ENCODE measurements at places on chromosomes 3 and 15. TPM values are rescaled to one million over a fixed set of nuclear protein-coding genes. Genes with fewer than 3 reads are reported as not detected.

DNA sequence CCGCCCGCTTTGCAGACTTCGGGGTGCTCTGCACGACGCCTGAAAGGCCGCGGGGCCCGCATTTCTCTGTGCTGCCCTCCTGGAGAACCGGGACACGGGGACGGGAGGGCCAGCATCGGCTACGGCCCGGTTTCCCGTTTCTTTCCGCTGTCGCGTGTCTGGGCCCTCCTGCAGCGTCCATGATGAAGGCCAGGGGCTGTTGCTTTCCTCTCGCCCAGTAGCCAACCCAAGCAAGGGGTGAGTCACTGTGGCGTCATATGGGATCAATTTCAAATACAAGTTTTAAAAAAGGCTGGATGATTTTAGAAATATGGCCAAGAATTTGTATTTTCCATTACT lies 435 bp downstream of the SLC35G2 start:
- peak; percentile 42 for DNase-seq

DNA sequence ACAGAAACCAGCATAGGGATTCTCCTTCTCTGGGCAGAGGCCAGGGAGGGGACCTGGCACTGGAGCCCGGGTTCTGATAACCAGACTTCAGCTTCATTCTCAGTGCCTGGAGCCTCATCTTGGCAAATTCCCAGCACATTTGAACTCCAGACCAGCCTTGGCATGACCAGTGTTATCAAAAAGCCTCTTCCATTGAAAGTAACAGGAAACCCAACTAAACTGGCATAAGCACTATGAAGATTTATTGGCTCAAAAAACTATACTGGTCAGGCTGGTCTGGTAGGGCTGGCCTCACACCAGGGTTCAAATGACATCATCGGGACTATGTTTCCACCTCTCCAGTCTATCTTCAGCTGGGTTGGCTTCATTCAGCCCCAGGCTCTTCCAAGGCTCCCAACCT lies 48.1 kb upstream of the THUMPD3 start:
- no peak for DNase-seq

GRCh38 chr15:51600114-51600513 lies 22.5 kb downstream of the DMXL2 start:
- peak; percentile 69 for DNase-seq

GRCh38 chr3:45979378-45979777 lies 16.2 kb downstream of the FYCO1 start:
- DNase-seq, result no peak

- no peak for DNase-seq
These were observed 8.9 kb upstream of the RPS27L start for GRCh38 chr15:63166219-63166618.

DNA sequence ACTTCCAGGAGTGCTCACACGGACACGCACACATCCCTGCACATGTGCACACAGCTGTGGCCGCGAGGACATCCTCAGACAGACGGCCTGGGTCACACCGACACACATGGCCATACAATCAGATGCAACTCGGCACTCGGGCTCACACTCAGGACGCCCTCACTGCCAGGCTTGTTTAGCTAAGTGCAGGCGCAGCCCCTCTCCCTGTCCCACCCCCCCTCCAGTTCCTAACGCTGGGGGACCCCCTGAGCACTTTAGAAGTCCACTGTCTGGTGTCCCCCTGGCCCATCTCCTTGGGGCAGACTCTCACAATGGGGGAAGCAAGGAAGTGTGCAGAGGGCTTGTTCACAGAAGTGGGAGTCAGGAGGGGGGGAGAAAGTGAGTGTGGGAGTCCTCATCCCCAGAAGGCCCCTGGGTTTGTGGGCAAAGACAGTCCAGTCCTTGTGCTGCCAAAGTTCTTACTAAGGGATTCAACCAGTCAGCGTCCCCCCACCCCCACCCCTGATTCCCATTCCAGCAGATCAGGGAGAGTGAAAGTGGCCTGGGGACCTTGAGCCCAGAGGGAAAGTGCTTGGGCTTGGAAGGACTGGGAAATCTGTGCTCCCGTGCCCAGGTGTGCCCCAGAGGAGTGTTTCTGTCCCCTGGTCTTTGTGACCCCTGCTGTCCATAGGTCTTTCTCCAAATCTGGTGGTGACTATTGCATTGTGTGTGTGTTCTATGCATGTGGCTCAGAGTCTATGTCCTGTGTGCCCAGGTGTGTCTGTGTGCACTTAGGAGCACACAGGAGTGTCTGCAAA lies 767 bp upstream of the GATA2 start:
- no peak for DNase-seq

DNA sequence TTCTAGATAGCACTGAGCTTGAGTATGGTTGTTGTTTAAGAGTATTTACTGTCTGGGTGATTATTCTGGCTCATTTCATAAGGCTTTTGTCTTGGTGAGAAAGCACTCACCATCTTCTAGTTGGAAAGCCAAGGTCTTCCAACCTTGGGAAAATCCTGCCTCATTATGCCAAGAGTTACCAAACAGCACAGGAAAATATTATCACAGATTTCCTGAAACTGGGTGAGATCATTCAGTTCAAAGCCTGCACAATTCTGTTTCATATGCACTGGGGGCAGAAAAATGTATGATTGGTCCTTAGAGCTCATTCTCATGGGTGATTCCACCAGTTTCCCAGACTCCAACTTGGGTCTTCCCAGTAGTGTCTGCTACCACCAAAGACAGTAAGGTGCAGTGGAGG lies 291.8 kb downstream of the RORA start:
- no peak for DNase-seq

DNA sequence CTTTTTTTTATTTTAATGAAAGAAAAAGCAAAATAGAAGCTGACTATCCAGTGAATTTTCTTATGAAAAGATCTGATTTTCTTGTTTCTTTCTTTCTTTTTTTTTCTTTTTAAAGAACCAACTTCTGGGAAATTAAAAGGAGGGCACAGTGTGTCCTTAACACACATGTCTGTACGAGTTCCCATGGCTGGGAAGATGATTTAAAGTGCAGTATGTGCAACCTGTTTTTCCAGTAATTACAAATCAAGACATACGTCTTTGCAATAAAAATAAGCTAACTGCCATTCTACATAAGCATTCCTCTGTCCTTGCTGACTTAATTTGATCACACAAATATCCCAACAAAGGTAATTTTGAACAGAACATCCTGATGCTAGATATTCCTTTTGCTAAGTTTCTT lies 416.1 kb downstream of the ROBO1 start:
- peak; percentile 47 for DNase-seq

- no peak for DNase-seq
These were observed 71.4 kb downstream of the BDH1 start for GRCh38 chr3:197484204-197484901.

- DNase-seq, result no peak
These were observed 273.2 kb upstream of the TOPAZ1 start for GRCh38 chr3:43968465-43968864.

GRCh38 chr3:59481776-59482400 lies 432.1 kb upstream of the CFAP20DC start:
- peak; percentile 89 for DNase-seq

DNA sequence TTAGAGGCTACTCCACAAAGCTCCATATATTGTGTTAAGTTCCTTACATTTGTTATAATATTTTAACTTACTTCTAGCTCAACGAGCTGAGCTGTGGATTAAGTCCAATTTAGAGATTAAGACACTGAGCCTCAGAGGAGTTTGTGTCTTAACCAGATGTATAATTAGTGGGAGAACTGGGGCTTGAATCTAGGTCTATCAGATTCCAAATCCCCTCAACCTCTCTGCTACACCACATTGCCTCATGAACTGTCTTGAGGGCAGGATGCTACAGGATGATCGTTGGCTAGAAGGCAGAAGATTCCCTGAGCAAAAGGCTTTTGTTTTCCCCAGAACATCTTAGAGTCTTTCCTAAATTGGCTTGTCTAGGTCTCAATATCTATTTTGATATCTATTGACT lies 890.8 kb downstream of the NAALADL2 start:
- no peak for DNase-seq

GRCh38 chr3:52002748-52003147 lies 7.1 kb upstream of the RPL29 start:
- DNase-seq, result no peak

- no peak for DNase-seq
These were observed 69.9 kb upstream of the AGBL1 start for GRCh38 chr15:86009727-86010126.

DNA sequence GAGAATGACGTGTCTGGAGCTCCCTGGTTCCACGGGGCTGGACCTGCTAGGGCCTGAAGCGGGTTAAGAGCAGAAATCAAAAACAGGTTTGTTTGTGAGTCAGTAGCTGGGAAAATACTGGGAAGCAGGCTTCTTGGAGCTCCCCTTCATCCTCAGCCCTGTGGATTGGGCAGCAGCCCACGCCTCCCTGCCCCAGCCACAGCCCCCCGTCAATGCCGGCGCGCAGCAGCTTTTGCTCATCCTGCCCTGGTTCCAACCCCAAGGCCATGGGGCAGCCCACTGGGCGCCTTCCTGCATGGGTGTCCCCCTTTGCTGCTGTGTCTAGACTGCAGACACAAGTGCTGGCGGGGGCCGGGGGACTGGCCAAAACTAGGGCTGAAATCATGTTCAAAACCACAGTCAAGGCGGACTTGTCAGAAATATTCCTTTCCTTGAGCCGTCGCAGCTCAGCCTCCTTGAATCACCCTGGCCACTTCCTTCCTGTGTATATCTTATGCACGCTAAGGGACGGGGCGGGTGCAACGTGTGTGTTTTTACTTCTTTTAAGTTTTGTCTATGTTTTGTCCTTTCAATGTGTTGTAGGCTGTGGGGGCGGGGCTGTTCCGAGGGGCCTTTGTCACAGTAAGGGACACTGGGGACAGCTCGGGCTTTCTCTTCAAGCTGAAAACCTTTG lies 108.1 kb downstream of the KLF13 start:
- DNase-seq, result peak; percentile 86

DNA sequence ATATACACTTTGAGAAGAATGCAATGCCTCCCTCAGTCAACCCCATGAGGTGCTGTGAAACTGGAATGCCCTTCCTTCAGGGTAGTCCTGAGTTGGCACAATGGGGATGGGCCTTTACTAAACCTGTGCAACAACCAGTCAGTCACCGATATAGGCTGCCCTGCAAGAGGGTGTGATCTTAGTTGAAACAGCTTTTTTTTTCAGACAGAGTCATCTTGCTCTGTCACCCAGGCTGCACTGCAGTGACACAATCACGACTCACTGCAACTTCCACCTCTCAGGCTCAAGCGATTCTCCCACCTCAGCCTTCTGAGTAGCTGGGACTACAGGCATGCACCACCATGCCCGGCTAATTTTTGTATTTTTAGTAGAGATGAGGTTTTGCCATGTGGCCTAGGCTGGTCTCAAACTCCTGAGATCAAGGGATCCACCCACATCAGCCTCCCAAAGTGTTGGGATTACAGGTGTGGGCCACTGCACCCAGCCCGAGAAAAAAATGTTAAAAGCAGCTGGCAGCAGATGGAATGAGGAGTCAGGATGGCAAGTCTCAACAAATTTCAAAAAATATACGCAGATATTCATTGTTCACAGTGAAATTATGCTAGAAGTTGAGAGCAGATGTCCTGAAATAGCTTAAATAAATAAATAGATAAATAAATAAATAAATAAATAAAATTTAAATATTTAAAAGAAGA lies 31.8 kb downstream of the MYO5A start:
- DNase-seq, result peak; percentile 76

DNA sequence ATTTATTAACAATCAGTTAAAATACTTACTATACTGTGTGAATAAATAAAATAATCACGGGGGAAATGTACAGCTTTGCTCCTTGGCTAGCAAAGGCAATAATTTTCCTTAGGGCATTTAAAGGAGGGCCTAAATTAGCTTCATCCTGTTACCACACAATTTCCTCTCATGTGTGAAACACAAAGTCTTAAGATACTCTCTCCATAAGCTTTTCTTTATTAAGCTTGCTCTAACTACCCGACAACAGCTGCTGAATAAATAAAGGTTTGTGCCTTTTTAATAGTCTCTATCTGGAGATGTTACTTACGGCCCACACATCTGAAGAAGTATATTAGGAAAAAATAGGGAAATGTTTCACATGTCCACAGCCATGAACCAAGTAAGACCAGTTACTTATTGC lies 29.7 kb downstream of the ZNF106 start:
- no peak for DNase-seq

GRCh38 chr15:81092559-81092902 lies 41.5 kb upstream of the CFAP161 start:
- DNase-seq, result no peak

- no peak for DNase-seq
These were observed 1.9 kb downstream of the RUBCN start for GRCh38 chr3:197734667-197735318.

- no peak for DNase-seq
These were observed 46.0 kb downstream of the PPCDC start for GRCh38 chr15:75069301-75069925.

GRCh38 chr15:36254426-36254825 lies 325.0 kb upstream of the CDIN1 start:
- DNase-seq, result no peak

DNA sequence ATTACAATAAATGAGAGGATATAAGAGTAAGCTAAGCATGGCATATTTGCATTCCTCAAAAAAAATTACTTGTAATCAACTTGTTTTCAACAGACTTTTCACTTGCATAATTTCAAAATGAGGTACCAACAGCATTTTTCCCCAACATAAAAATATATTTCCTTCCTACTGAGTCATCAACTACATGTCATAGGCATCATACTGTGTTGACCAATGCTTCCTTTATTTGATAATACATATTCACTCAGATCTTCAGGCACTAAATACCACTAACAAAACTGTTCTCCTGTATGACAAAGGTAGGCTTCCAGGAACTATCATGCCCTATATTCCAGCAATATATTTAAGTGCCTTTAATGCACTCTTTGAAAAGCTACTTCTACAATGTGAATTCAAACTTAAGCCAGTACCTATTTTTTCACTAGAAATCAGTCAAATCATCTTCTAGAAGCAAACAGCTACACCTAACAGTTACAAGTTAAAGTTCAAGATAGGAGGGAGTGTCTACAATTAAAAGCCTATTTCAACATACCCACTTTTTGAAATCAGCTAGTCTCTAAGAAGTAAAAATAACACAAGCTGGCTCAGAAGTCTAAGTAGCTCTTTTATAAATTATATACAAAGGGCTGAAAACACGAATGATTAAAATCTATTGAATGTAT lies 11.3 kb downstream of the ADAM10 start:
- DNase-seq, result no peak

DNA sequence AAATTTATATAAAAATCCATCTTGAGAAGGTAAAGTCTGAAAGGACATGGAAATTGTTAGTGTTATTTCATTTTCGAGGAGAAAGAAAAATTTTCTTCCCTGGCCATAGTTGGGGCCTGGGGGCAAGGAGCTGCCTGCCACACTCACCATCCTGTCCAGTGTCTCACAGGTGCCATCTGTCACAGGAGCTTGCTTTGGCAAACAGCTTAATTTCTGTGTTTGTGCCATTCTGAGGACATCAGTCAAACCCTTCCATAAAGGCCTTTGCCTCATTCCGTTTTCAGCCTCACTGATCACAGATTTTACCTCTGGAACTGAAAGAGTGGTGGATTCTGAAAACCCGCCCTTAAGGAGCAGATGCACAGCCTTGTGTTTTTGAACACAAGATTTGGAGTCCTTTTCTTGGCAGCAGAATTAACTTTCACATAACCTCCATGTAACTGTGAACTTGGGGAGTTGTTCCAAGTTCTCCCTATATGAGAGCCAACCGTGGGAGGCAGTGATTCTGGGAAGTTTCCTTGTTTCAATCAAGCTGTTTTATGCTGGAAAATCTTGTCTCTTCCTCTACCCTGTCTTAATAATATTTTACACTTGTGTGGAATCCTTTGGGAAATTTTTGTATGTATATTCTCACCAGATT lies 254.7 kb downstream of the CACNA2D3 start:
- DNase-seq, result no peak

Gene CGNL1
- 0.35 TPM for total RNA-seq

Gene GLT8D1
- total RNA-seq, result 55.4 TPM

Gene MUSTN1
- total RNA-seq, result 0.65 TPM

Gene GOLGA8G
- total RNA-seq, result not detected

Gene LMLN
- 3.5 TPM for total RNA-seq

Gene GOLGA6A
- total RNA-seq, result not detected

Gene RASGRF1
- total RNA-seq, result 0.24 TPM

Gene CEP152
- 8.6 TPM for total RNA-seq

Data from foreskin keratinocyte (primary cell).